ENCODE measurements at places on chromosomes 12 and 14.

GRCh38 chr12:102539651-102540553, 59.5 kb upstream of the IGF1 start:
- DNase-seq, result no peak

GRCh38 chr12:29035112-29035511, 114.0 kb upstream of the FAR2 start:
- DNase-seq, result no peak

GRCh38 chr14:93018366-93018765, 95.4 kb downstream of the CHGA start:
- DNase-seq, result no peak

DNA sequence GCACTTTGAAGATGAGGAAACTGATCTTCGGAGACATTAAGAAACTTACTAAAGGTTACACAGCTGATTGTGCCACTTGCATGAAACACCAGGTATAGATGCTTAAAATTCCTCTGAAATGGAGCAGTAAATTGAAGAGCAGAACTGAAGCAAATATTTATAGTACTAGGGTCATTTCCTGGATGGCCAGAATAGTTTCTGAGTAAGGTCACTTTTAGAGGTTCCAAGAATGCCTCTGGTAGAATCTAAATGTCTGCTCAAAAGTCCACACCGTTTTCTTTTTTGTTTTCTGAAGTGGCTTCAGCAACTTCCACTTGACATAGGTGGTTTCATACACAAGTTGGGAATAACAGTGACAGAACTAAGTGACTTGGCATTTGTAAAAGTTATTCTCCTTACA, 19.4 kb downstream of the TPH2 start:
- no peak for DNase-seq

GRCh38 chr12:126233625-126234024, 1168.4 kb downstream of the AACS start:
- DNase-seq, result no peak

- DNase-seq, result peak; percentile 66
These were observed 46.7 kb downstream of the TGFB3 start for GRCh38 chr14:75934998-75935628.

DNA sequence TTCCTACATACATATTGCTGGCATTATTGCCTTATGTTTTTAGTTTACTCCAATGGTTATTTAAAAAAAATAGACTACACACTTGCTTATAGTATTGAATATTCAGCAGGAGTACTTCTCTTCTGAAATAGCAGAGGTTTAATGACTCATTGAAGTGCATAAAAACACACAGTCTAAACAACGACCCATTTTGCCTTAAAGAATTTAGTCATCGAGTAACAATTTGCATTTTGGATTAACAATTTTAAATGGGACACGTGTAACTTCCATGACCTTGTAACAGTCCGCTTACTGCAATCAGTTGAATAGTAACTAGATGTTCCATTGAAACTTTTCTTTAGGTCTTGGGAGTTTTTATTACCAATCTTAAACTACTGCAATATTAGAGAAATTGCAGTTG, 9.0 kb downstream of the TRHDE start:
- no peak for DNase-seq

- DNase-seq, result no peak
These were observed 16.1 kb downstream of the CLSTN3 start for GRCh38 chr12:7146228-7146627.

GRCh38 chr12:117882181-117882580, 86.6 kb downstream of the KSR2 start:
- DNase-seq, result no peak

DNA sequence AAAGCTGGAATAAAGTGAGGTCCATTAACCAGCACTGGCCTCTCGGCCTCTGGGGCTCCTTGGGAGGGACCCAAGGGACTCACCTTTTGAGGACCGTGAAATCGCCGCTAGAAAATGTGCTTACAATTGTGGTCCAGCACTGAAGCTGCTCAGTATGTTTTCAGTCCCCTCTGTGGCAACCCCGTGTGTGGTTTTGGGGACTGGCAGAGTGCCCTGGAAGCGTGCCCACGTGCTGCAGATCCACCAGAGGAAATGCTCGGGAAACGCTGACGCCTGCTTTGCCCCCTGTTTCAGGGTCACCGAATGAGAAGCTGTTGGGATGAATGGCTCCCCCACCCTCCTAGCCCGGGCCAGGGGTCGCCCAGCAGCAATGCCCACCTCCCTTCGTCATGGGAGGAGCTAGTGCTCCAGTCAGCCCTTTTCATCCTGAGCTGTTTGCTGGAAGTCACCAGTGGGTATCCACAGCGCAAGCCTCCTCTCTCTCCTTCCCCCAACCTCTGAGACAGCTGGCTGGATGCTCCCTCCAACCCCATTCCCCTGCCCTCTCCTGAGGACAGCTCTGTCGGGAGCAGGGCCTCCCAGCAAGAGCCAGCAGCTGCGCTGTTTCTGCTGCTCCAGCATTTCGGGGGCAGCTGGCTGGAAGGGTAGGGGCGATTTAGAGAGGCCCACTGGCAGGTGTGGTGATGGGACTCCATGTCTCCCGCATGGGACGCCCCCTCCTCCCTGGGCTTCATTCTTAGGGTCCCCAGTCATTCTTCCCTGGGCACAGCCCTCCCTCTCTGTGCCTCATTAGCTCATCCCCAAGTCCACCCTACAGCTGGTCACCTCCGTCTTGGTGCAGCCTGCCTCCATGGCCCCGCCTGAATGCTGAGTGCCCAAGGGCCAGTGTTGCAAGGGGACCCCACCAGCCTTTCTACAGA, 33.2 kb upstream of the PPP1R13B start:
- no peak for DNase-seq

DNA sequence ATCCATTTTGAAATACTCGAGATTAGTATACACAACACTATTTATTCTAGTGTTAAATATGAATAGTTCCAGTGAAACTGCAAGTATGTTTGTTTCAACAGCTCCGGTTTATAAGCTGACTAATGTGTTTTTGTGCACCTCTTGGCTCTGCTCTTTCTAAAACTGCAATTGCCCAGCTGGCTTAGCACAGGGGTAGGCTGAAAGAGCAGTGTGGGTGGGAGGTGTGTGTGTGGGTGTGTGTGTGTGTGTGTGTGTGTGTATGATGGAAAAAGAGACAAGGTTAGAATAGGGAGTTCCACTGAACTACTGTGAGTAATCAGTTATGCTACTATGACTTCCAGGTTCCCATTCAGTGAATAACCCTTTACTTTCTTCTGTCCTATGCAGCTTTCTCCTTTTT, 37.8 kb upstream of the DDHD1 start:
- DNase-seq, result no peak

DNA sequence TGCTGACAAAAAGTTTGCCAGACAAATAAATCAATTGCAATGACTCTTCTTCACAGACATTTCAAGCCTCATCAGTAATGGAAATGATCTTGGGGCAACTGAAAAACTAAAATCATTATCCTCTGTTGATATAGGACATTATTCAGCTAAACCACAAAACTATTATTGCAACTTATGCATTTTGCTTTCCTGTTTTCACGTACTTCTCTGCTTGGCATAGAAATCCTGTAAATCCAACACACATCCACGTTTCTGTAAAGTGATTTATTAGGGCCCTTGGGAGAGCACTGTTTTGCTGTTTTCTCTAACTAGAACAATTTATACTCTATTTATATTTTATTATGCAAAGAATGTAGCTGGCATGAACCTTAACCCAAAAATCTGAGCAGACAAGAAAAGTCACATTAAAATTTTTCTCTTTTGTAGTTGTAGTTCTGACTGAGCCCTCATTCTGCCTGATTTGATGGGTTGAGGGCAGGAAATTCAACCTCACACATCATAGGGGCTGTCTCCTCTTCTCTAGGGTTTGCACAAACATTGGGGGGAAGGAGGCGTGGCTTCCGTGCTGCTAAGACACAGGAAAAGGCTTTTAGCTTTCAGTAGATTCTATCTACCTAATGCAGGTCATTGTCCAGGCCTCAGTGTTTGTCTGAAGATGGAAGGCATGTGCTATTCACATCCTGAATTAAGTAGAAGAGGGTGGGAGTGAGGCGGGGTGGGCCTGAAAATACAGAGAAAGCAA, 11.5 kb upstream of the NUP107 start:
- DNase-seq, result no peak

GRCh38 chr12:13101821-13102375, 1.6 kb downstream of the GSG1 start:
- no peak for DNase-seq

DNA sequence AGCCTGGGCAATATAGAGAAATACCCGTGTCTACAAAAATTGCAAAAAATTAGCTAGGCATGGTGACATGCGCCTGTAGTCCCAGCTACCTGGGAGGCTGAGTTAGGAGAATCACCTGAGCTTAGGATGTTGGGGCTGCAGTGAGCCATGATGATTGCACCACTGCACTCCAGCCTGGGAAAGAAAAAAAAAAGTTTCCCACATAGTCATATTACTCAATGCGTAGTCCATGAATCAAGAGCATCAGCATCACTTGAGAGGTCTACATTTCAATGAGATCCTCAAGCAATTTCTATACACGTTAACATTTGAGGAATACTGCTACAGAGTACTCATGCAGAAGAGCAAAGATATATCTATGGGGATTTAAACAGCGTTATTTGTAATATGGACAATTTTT, 5.2 kb upstream of the LRRC23 start:
- DNase-seq, result no peak

DNA sequence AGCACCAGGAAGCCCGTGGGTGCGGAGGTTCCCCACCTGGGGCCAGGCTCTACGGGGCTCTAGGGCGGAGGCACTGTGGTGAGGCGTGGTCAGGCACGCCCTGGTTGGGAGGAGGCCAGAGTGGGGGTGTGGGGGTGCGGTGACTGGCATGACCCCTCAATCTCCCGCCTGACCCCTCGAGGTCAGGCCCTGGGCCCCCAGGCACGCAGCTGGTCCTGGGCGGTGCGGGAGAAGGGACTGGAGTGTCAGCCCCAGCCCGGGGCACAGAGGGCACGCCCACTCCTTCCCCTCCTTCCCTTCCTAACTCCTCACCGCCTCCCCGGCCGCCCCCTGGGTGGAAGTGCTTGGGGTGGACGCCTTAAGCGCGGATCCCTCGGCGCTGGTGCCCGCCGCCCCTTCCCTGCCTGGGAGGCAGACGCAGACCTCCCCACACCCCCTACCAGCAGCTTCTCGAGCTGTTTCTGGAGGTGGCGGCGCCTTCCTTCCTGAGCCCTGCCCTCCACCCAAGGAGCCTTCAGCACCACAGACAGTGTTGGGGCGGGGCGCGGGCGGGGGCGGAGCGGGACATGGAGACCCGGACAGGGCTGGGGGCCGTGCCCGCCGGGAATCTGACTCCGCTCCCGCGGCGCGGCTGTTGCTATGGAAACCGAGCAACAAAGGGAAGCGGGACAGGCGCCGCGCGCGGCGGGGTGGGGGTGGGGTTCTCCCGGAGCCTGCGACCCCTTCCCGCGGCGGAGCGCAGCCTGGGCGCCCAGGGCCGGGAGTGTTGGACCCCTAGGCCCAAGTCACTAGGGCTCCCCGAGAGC, 741 bp upstream of the CRIP2 start:
- peak; percentile 86 for DNase-seq

DNA sequence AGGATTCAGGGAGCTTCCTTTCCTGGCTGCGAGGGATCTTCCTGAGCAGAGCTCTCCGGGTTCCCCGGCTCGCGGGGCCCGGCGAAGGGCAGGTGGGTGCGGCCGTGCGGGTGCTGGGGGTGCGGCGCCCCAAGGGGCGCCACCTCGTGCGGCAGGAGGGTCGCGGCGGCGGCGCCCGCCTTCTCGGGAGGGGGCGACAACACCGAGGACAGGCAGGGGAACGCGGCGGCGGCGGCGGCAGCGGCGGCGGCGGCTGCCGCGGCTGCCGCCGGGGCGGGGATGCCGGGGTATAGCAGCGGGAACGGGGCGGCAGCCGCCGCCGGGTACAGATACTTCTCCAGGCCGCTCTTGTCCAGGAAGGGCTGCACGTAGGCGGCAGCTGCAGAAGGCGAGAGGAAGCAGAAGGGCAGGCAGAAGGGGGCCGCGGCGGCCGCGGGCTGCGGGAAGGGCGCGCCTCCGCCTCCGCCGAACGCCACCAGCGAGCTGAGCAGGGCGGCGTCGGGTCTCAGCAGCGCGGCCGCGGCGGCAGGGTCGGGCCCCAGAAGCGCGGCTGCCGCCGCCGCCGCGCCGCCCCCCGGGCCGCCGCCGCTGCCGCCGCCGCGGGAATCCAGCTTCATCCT, 2.7 kb downstream of the BHLHE41 start:
- no peak for DNase-seq

DNA sequence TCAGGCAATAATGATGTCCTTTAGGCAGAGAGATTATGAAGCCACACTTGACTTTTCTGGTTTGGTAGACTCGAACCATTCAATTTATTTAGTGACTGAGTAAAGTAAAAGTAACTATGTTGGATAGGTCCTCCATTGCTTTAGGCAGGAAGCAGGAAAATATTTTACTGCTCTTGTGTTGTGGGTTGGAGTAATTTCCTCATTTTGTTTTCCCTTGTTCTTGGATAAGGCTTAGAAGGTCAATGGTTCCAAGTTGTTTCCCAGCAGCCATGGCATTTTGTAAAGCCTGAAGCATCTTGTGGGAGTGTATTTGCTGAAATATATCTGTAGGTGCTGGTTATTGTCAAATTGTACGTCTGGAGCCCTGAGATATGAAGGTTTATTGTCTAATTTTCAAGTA, 161.2 kb upstream of the SLC38A2 start:
- no peak for DNase-seq

DNA sequence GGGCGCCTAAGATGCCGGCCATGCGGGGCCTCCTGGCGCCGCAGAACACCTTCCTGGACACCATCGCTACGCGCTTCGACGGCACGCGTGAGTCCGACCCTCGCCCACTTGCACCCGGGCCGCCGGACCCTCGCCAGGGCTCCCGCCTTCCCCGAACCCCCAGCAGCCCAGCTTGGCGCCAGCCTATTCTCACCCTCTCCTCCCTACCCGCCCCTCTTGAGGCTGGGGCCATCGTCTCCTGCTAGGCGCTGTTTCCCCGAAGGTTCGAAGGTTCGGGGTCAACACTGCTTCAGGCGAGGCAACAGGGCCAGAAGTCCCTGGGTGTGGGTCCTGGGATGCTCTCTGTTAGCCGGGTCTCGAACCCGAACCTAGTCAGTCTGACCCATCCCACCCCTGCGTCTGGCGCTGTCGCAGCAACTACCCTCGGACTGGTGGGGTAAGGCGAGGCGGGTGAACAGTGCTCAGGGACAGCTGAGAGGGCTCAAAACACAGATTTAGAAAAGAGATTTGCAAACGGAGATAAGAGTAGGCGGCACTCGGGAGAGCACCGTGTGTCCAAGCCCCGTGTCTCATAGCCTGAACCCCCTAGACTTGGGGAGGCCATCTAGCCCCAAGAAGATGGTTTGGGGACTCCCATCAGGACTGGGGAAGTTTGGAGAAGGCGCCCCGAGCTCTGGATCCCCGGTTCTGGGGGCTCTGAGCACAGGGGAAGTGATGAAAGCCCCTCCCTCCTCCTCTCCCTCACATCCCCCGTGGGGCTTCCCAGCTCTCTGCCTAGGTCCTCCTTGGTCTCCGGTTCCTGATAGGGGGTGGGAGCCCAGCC, 787 bp downstream of the KCNH3 start:
- DNase-seq, result no peak
